ENCODE measurements at places on chromosomes 11 and 22. TPM values are rescaled to one million over a fixed set of nuclear protein-coding genes. Genes with fewer than 3 reads are reported as not detected.
A peak's percentile ranks its signal among the peaks of the same experiment; 100 is the strongest.

FAT3 gene
- total RNA-seq = 37.5 TPM

ASPHD2 gene
- total RNA-seq = 2.6 TPM

- no peak for DNase-seq
These were observed 17.0 kb downstream of the MRPL48 start for GRCh38 chr11:73804712-73805111.

DNA sequence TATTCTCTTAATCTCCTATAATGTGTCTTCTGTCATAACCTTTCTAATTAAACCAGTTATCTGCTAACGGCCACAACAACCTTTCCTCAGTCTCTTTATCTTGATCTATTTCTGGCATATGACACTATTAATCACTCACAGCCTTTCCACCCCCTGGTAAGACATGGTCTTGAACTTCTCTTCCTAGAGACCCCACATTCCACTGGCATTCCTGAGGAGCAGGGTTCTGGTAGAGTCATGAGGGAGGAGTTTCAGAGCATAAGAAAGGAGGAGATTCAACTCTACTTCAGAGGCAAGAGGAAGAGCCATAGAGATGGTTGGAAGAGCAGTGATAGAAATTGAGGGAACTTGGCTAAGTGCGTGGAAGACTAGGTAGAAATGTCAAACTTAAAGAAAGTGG, 325.6 kb downstream of the BLID start:
- no peak for DNase-seq

DNA sequence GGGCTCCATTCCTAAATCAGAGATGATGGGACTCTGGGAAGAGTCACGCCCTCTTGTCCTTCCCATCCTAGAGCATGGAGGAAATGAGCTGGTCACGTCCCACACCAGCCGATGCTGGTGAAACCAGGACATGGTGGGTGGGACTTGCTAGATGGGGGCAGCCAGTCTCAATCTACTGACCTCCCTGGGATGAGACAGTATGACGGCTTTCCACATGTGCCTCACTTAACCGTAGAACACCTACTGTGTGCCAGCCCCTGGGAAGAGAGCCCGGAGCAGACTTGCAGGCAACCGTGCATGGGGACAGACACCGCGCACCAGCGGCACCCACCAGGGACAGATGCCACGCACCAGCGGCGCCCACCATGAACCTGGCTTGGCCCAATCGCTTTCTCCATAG, 3.8 kb downstream of the OSBPL5 start:
- DNase-seq = peak; percentile 72

TNNT3 gene
- 8.8 TPM for total RNA-seq

DNA sequence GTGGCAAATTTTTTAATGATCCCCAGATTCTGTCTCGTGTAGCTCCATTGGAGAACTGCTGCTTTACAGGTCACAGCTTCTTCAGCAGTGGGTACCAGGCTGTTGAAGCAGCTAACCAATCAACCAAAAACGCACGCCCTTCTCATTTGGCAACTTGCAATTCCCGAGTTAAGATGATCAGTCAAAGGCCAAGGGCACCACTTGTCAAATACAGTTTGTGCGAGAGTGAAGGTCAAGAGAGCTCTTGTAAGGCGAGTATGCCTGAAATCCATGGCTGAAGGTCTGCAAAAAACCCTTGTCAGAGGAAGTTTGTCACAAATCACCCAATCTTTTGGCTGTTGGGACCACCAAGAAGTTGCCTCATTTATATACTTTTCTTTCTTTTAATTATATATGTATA, 12.9 kb upstream of the PPP2R1B start:
- DNase-seq = no peak

ZNF408 gene
- 9.9 TPM for total RNA-seq

CENPM gene
- total RNA-seq = 0.84 TPM

LGR4 gene
- total RNA-seq = 19.5 TPM

- DNase-seq = no peak
These were observed 2.0 kb upstream of the NLRP6 start for GRCh38 chr11:276219-276618.

- no peak for DNase-seq
These were observed 19.8 kb downstream of the PTDSS2 start for GRCh38 chr11:469684-470560.

GRCh38 chr22:30296324-30296723, 7.0 kb upstream of the CASTOR1 start:
- no peak for DNase-seq

EFCAB6 gene
- 2.6 TPM for total RNA-seq

DNA sequence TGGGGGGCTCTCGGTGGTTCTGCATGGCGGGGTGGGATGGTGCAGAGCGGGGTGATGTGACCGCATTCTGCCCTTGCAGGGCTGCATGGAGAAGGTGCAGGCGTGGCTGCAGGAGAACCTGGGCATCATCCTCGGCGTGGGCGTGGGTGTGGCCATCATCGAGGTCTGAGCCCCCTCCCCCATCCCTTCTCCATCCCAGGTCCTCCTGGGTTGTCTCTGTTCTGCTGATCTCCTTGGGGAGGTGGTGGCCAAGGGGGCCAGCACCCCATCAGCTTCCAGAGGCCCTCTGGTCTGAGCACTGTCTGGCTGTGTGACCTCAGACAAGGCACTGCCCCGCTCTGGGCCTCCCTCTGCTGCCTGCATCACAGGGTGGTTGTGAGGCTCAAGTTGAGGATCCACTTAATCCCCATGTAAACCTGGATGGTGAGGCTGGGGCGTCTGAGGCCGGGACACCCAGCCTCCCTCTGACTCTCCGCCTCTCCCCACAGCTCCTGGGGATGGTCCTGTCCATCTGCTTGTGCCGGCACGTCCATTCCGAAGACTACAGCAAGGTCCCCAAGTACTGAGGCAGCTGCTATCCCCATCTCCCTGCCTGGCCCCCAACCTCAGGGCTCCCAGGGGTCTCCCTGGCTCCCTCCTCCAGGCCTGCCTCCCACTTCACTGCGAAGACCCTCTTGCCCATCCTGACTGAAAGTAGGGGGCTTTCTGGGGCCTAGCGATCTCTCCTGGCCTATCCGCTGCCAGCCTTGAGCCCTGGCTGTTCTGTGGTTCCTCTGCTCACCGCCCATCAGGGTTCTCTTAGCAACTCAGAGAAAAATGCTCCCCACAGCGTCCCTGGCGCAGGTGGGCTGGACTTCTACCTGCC, 53.3 kb downstream of the CD82 start:
- peak; percentile 74 for DNase-seq
